ENCODE measurements at places on chromosomes 7 and 10.

DNA sequence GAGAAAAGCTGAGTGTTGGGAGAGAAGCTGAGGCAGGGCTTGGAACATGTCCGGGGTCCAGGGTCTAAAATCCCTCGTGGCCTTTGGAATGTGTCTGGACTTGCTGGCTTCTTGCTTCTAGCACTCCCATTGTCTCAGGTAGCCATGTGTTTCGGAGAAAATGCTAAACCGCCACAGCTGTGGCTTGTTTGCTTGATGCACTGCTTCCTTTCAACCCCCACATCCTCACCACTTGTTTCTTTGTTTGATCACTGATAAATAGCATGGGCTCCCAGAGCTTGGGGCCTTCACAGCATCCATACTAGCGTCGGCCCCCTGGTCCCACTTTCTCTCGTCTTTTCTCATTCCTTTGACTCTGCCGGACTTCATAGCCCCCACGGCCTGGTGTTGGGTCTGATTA lies 102.7 kb downstream of the ANKRD26 start:
- DNase-seq, result no peak

DNA sequence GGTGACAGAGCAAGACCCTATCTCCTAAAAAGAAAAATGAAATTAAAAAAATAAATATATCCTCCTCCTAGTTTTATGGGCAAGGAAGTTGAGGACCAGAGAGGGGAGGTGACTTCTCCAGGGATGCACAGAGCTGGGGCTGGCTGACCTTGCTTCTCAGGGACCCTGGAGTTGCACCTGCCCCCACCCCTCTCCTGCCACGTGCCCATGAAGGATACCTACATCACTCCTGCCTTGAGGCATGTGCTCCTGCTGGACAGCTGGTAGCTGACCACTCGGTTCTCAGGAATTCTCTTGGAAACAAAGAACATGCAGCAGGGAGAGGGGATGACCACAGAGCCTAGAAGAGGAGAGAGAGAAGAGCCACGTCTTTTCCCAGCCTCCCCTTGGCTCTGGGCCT lies 522 bp downstream of the CCL24 start:
- no peak for DNase-seq

GRCh38 chr7:129010075-129010474 lies 44.8 kb downstream of the TNPO3 start:
- no peak for DNase-seq

DNA sequence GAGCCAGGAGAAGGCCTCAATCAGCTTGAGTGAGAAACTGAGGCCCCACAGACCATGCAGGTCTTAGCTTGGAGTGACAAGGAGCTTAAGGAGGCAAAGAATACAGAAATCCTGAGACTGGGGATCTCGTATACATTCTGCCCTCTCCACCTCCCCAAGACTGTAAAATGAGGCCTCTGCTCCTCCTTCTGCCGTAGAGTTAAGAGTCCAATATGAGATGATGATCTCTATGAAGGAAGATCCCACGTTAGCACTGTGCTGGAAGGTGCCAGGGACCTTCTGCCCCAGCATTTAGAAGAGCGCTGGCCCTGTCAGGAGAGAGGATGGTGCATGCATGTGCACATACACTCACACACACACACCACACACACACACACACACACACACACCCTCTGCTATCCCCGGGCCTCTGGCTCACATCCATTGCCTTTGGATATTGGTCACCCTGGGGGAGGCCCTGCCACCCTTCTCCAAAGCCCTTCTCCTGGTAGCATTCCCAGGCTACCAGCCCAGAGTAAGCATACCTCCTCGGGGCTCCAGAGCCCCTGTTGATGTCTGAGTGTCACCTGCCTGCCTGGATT lies 15.0 kb downstream of the ZCCHC24 start:
- DNase-seq, result no peak

DNA sequence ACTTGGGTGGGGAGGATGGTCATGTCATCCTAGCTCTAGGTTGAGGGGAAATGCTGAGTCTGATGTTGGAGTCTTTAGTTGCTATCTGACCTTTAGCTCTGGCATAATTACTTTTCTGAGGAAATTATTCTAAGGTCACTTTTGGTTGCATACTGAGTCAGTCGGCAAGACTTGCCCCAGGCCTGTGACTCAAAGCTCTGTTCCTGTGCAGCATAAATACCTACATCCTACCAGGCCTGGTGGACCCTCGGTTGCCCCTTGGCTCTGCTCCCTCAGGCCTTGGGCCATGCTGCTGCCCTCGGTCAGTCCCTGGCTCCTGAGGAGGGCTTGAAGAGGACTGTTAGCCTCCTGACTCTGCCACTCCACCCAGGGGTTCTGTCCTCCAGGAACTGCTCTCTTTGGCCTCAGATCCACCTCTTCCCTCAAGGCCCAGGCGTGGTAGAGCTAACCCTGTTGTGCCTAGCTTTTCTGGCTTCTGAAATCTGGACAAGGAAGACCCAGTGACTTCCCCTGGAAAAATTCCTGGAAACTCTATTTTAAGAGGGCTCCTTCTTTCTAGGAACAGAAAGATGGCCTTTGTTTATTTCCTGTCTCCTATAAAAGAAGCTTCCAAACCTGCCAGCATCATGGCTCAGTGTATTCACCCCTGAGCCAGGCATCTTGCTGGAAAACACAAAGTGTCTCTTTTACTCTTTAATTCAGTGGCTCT lies 71.2 kb downstream of the TMEM178B start:
- no peak for DNase-seq
